ENCODE measurements at places on chromosomes 13 and 19. TPM values are rescaled to one million over a fixed set of nuclear protein-coding genes. Genes with fewer than 3 reads are reported as not detected.

The CYP2B6 gene
- total RNA-seq, result not detected

The ZNF880 gene
- total RNA-seq, result 24.8 TPM

DNA sequence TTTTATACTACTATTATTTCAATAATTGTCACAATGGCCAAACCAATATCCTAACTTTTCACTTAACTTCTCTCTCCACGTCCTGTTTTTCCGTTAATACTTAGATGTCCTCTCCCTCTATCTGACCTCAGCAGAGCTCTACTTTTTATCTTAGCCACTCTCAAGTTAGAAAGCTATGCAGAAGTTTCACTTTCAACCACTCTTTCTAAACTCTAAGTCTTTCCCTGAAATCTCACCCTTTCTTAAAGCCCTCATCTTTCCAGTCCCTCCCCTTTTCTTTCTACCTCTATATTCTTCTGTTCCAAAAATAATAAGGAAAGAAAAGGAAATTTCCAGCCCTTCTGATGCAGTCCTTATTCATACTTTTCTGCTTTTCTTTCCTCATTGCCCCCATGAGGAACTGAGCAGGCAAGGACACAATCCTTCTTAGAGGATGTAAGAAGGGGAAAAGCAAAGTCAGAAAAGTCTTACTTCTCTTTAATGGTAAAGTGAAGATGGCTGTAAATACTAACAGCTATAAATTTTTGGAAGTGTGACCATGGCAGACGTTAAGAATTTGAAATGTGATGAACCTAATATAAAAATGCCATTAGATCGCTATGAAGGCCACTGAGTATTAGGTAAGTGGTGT is 23.0 kb downstream of the FAM216B start:
- no peak for DNase-seq

DNA sequence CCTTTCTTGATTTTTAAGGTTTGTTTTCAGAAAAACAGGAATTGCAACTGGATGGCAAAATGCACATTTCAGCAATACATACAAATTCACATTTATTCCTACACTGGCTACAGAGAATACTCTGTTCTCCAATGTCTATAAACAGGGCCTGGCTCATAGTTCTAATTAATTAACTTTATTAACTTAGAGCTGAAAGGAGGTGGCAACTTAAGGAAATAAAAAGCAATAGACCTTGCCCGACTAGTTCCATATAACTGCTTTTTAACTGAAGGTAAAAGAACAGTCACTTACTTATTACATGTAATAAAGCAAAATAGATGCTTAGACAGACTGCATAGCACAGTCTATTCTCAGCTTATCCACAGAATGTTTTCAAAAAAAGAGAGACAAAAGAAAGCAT is 498.5 kb downstream of the DIAPH3 start:
- DNase-seq, result no peak

GRCh38 chr13:33636955-33637670 is 180.8 kb upstream of the RFC3 start:
- DNase-seq, result peak; percentile 14

DNA sequence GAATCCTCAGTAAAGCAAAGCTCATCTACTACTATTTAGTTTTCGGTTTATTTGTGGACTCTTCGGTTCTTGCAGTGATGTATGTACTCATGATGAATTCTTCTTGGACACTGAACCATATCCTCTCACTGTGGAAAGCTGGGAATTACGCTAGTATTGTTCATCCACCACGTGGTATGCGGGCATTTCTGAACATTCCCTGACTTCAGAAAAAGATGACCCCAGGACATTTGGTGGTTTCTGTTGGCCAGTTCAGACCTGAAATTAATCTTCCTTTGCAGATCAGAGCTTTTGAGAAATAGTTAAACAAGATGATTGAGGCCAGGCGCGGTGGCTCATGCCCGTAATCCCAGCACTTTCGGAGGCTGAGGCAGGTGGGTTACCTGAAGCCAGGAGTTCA is 25.3 kb upstream of the FBN3 start:
- peak; percentile 75 for DNase-seq

The USHBP1 gene
- not detected for total RNA-seq

DNA sequence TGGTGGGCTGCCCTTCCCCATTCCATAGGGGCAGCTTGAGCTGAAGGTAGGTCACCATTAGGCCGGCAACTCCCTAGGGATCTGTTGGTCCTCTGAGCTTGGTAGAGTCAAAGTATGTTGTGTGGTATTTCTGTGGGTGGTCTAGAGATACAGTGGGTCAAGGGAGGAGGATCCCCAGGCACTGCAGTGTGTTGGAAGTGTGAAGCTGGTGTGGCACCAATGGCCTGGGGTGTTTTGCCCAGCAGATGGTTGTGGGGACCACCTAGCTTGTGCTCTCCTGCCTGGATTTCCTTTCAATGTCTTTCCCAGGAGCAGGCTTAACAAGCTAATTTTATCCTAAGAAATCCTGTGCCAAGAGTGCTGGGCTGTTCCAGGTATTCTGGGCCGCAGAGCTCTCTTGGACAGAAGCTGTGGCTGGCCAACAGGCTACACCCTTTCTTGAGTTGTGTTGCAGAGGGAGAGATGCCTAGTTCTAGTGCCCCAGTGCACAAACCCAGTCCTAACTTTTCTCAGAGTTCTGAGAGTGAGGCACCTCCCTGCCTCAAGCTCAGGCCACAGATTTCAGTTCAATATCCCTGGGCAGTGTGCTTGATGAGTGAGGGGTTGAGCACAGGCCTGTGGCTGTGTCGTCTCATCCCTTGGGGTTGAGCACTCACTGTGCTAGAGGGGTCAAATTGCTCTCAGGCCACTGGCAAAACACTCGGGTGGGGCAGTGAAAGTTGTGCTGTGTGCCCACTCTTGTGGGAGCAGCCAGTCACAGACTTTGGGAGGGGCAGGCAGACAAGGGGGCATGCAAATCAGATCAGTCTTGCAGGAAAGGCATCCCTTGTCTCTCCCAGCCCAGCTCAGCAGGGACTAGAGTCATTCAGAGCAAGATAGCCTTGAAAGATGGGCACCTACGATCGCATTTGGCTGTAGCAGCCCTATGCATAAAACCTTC is 1806.1 kb upstream of the MIR17HG start:
- no peak for DNase-seq

The FGF9 gene
- 0.33 TPM for total RNA-seq

- DNase-seq, result no peak
These were observed 39.2 kb downstream of the KCNC3 start for GRCh38 chr19:50290011-50290410.

DNA sequence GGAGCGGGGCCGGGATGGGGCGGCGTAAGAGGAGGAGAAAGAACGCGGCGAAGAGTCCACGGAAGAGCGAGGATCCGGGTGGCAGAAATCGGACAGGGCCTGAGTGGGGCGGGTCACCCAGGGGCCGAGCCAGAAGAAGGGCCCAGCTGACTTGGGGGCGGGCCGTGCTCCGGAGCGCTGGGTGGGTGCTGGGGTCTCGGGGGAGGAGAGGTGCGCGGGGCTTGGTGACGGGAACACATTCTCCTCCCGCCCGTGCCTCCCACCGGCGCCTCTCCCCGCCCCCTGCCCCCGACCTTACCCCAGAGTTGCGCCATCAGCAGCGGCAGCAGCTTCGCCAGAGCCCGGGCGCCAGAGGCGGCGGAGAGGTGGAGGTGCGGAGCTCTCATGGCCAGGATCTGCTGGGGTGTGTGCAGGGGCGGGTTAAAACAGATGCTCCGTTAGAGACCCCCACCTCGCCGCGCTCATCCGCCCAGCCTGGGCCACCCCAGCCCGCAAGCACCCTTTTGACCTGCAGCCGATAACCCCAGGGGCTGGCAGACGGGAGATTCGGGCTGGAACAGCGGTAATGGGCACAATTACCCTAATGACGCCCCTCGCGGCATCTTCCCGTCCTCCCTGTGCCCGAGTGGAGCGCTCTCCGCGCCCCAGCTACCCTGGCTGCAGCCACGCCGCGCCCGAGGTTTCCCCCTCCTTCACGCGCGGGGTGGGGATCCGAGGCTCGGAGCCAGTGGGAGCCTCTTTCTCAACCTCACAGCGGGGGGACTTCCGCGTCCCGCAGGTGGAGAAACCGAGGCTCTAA is 565 bp downstream of the KLK10 start:
- no peak for DNase-seq

The C13orf46 gene
- total RNA-seq, result 0.26 TPM

DNA sequence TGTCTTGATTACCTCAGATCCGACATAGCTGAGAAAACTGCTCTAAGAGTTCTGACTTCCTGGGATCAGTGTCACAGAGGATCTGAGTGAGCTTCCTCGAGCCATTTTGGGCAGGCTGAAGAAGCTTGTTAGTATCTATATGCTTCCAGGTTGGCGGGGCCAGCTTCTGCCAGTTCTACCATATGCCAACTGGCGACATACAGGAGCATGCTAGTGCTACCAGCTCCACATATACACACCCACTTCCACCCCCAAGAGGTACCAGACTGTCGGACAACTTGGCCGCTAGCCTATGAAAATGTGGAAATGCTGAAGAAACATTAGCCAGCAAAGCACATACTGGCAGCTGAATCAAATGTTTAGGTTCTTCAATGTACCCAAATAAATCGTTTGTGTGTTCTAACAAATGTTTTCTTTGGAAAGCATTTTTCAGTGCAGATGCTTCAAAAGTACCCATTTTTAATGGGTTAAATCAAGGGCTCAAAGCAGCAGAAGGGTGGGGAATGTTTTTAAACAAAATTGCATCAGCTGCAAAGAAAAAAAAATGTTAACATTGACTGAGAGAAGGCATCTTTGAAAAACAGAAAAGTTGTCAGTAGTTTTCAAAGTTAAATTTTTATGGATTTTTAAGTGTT is 163.7 kb downstream of the KLF12 start:
- DNase-seq, result no peak

The C19orf67 gene
- not detected for total RNA-seq

- DNase-seq, result no peak
These were observed 106.5 kb downstream of the CACNA1A start for GRCh38 chr19:13399746-13400145.

The FFAR2 gene
- not detected for total RNA-seq

DNA sequence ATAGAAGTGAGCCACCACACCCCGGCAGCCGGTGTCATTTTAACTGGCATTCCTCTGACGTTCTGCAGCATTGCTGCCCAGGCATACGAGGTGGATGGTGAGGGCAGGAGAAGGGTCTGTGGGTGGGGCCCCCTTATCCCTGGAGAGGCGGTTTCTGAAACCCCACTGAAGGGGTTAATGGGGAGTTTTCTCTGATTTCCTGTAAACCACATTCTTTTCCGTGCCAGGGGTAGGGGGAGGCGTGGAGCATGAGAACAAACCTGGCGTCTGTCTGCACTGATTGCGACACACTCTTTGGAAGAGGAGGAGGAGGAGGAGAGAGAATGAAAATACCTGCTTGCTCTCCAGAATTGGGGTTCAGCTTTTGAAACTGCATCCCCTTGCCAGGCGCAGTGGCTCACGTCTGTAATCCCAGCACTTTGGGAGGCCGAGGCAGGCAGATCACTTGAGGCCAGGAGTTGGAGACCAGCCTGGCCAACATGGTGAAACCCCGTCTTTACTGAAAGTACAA is 2.7 kb upstream of the C3 start:
- peak; percentile 22 for DNase-seq

Measured in fibroblast of lung (primary cell).